ENCODE measurements at places on chromosomes 6 and 20.

- DNase-seq, result no peak
These were observed 1.8 kb downstream of the TIAM2 start for GRCh38 chr6:154996841-154997311.

GRCh38 chr6:53436526-53437303 is 88.0 kb upstream of the ELOVL5 start:
- no peak for DNase-seq

GRCh38 chr6:54515713-54516112 is 207.5 kb downstream of the TINAG start:
- no peak for DNase-seq

GRCh38 chr20:19605786-19606485 is 152.1 kb upstream of the RIN2 start:
- no peak for DNase-seq

All from AG09309 (cell line).